ENCODE measurements at places on chromosomes 3 and 15.

DNA sequence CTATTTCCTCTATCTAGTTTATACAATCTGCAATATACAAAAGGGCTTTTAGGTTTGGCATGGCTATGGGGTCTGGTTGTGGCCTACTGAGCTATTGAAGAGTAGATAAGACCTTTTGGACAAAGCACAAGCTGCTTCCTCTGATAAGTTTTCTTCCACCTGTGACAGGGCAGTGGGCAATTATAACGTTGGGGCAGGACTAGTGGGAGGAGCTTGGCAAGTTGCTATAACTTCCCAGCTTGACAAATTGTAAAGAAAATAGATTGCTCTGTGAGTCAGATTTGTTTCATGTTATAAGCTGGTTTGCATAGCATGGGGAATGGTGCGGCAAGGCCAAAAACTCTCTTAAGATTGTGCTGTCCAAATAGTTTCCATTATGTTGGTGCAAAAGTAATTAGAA, 64.9 kb downstream of the SLC7A14 start:
- no peak for DNase-seq

DNA sequence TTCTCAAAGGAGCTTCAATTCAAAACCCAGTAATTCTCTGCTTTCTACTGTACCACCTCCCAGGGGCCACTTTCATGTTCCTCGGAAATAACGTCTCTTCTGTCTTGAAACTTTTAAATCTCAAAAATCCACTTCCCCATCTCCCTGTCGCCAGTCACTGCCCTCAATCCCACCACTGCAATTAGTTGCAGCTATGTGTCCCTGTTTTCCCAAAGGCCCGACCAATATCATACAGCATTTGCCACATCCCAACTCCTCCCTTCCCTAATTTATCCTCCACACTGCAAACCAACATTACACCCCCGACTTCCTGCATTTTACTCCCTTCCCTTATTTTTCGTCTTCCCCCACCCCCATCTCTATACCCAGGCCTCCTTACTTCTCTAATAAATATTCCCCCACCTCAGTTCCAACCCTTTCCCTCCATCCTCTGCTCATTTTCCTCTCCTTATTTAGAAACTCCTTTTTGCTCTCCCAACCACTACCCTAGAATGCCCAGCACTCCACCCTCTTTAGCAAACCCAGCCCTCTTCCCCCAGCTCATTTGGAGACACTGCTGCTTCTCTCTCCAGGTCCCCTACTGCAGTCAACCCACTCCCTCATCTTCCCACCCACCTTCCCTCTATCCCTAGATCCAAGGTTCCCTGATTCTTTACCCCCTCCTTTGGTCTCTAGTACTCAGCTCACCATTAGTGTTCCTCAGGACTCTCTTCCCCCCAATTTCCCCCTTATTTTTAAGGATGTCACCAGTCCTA, 1.1 kb downstream of the NPTN start:
- DNase-seq, result no peak

DNA sequence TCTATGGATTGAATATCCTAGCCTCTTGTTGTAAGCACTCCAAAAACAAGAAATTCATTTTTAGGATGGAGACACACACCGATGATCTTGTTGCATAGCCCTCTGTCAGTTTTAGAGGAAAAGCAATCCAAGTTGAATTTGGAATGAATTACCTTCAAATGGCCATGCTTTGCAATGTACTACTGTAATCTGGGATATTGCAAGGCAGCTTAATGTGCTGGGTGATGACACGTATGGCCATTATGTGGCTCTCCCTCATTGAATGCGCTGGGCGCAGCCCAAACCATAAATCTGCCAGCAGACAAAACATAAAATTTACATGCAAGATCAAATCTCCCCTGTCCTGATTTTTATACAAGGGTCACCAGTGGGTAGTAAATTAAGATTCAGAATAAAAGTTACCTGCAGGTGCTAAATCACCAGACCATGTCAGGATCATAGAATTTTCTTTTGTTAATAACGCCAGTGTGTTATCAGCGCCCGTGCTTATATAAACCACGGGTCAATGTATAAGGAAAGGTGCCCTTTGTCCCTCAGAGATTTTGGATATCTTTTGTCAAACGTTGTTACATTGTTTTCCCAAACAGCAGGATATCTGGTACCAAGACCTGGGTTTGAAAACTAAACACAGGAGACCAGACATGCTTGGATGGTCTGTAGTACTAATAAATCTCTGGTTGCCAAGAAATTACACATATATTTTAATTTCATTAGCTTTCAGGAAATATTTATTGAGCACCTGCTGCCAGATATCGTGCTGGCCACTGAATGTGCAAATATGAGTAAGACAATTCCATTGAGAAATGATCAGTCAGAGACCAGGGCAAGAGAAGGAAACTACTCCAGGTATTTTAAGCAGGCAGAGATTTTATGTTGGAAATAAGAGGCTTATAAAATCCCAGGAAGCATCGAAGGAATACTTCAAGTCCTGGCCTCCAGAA, 237.1 kb downstream of the EBLN2 start:
- DNase-seq, result no peak

DNA sequence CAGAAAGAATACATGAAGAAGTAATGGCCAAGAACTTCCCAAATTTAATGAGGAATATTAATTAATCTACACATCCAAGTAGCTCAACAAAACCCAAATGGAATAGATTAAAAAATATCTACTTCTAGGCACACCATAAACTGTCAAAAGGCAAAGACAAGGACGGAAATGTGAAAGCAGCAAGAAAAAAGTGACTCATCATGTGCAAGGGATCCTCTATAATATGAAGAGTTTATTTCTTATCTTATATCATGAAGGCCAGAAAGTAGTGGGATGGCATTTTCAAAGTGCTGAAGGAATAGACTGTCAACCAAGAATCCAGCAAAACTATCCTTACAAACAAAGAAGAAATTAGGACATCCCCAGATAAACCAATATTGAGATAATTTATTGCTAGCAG, 73.9 kb upstream of the PRICKLE2 start:
- DNase-seq, result no peak

GRCh38 chr3:37505415-37505814, 331.0 kb upstream of the LRRFIP2 start:
- no peak for DNase-seq

GRCh38 chr3:126267169-126267975, 87.0 kb upstream of the ALDH1L1 start:
- no peak for DNase-seq

DNA sequence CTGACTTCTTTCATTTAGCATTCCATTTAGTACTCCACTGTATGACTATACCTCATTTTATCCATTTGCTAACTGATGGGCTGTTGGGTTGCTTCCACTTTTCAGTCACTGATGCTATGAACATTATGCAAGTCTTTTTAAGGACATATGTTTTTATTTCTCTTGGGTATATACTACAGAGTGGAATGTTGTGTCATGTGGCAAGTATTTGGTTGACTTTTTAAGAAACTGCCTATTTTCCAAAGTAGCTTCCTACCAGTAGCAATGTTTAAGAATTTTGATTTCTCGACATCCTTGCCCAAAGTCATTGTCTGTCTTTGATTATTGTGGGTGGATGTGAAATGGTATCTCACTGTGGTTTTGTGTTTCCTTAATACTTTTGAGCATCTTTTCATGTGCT, 110.1 kb upstream of the TPM1 start:
- DNase-seq, result no peak

DNA sequence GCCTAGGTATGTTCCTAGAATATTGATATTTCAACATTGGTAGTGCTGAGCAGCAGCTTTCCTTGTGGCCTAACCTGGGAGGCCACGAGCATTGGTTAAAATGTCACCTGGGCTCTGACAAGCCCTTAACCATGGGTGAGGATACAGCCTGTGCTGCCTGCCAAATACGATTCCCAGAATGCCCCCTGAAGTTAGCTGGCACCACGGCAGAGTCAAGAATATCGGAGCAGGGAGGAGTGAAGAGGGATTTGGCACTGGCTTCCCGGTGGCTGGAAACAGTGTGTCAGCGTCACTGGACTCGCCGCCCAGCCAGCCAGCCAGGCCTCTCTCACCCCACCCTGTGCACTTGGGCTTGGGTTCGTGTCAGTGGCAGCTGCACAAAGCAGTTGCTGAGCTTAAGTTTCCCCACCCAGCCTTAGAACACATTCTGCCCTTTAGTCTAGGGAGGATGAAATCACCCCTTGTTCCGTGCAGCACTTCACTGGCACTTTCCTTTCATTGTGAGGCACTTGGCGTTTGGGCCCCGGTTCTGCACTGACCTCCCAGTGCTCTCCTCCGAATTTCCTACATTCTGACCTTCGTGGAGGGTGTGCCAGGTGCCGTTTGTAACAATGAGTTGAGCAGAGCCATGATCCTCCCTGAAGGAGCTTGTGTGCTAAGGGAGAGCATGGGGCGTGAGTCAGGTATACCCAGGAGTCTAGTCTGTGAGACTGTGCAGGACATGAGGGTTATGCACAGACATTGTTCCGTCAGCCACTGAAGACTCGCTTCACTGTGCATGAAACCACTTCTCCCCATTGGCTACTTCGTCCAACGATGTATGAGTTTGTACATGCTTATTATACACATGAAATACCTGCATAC, 152.8 kb upstream of the BHLHE40 start:
- DNase-seq, result no peak

DNA sequence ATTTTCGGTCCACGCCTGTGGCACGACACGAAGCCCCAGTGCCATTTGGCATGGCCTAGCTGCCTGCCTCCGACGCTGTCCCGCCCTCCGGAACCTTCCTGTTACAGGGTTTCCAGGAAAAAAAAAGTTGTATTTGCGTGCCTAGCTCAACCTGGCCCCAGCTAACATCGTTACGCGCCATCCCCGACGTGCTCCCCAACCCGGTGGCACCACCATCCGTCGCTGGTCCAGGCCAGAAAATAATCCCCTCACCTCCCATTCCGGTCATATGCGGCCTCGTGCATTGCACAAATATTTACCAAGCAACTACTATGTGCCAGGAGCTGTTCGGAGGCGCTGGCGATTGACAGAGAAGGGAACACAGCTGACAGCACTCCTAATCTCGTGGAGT, 1.4 kb upstream of the CYP1A1 start:
- DNase-seq, result no peak

- DNase-seq, result no peak
These were observed at the start of gene LRRN1 for GRCh38 chr3:3799173-3800079. Gene LRRN1 (plus strand): TSS chr3:3799431. CDS start chr3:3844642, 45,211 bp downstream.

- DNase-seq, result no peak
These were observed 5.8 kb upstream of the ANKDD1A start for GRCh38 chr15:64905941-64906340.

GRCh38 chr15:67801142-67801541, 24.2 kb upstream of the SKOR1 start:
- DNase-seq, result no peak

DNA sequence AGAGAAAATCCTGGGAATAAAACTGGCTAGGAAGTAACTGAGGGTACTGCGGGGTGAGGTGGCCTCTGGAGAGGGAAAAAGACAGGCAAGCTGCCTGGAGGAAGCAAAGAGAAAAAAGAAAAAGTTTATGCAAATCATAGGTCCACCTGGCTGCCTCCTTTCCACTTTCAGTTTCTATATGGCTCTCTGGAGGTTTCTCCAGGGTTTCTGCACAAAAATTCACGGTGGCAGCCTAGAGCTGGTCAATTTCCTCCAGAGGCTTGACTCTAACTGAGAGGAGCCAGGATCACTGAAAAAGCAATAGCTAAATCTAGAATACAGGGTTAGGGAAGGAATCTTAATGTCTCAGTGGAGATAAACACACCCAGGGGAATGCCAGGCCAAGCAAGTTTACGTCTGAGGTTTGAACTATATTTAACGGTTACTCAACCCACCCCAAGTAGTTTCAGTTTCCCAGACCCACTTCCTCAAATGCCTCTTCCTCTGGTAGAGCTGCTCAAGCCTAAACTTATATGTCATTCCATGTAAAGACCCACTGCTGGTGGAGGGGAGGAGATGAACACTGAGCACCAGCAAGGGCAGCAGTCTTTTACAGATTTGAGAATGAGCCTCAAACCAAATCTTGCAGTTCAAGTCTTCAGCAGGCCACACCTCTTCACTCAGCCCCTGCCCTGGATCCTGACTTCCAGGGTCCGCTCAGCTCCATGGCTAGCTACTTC, 5.7 kb downstream of the LYSMD2 start:
- peak; percentile 25 for DNase-seq

DNA sequence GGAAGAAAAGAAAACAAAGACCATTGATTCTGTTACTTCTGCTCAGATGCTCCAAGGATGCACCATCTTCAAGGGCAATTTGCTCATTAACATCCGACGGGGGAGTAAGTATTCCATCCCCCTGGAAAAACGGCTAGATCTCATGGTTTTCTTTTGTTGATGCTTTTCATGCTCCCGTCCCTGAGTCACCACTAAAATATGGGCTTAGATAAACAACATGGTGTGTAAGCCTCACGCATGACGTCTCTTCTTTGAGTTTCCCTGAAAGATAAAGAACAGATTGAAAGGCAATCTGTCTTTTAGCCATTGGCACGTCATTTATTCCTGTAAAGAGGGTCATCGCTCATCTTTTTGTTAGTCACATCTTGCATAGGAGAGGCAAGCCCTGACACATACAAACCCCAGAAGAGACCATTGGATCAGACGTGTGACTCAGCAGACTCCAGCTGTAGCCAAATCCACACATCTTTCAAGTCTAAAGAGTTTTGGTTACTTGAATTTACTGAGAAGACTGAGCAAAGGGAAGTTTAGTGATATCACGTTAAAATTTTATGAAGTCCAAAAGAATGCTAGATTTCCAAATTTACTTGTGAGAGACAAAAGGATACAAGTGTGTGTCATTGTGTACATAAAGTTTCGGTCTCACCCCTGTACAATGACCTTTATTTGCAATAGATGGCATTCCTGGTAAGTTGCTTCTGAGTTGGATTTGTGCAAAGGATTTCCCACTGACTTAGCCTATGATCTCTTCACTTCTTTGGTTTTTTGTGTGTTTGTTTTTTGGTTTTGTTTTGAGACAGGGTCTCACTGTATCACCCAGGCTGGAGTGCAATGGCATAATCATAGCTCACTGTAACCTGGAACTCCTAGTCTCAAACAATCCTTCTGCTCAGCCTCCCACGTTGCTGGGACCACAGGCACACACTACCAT, 110.5 kb downstream of the PGPEP1L start:
- DNase-seq, result no peak

DNA sequence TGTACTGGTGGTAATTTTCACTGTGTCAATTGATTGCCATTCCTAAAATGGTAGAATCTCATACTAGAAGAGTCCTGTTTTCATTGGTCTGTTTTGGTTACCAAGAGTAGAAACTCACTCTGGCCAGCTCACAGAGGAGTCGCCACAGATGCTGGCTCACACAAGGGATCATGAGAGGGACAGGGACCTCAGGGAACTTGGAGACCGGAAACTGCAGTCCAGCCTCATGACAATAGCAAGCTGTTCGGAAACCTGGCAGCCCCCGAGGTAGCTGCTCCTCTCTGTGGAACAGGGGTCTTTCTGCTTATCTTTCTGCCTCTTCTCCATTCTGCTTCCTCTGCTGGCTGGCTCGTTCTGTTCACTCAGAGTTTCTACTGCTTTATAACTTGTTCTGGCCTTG, 192.9 kb downstream of the PLCL2 start:
- no peak for DNase-seq

DNA sequence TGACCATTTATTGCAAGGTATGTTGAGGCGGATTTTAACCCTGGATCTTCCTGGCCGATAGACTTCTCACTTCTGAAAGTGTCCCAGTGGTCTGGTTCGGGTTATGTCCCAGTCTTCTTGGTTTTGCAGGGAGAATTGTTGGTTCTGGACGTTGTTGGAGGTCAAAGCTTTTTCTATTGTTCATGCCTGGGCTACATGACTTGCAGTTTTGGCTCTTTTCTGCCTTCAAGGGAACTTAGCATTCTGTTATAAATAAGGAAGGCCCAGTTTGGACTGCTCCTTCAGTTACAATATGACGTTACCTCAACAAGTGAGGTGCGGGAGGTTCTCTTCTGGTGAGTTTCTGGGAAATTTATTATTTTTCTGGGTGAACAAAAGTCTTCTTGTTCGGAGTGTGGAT, 614.3 kb downstream of the DIPK2A start:
- DNase-seq, result no peak

GRCh38 chr3:153567011-153567410, 405.0 kb downstream of the RAP2B start:
- no peak for DNase-seq
